Stimulated activated CD4-positive, alpha-beta T cell treated with anti-CD3 and anti-CD28 coated beads, Interleukin-4, amount 100 ng/mL, for 24 hours (primary cell): ENCODE measurements at places on chromosomes 7 and 10.

GRCh38 chr7:15461576-15461975 lies 100.2 kb downstream of the AGMO start:
- no peak for DNase-seq

DNA sequence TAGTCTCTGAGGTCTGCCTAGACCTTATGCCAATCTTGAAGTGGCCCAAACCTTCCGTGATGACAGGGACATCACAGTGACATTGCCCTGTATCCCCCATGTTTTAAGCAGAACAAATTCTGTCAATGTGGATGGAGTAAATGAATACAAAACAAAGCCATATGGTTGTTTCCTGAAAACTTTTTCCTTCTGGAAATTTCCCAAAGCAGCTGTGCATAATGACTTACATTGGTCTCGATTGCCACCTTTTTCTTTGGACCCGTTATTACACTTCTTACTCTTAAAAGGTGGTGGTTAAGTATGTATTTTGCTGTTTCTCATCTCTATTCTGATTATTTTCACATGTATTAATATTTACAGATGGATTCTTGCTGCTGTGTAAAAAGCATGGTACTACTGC lies 411.2 kb upstream of the KLF6 start:
- no peak for DNase-seq

- DNase-seq, result no peak
Measured at GRCh38 chr10:5482016-5482415, 17.4 kb downstream of the CALML5 start.

GRCh38 chr10:43706166-43706565 lies 57.5 kb upstream of the ZNF32 start:
- DNase-seq, result no peak

- DNase-seq, result no peak
Measured at GRCh38 chr7:6243168-6243567, 29.3 kb downstream of the CYTH3 start.

- DNase-seq, result no peak
Measured at GRCh38 chr10:103967448-103968071, 620 bp downstream of the SLK start.

DNA sequence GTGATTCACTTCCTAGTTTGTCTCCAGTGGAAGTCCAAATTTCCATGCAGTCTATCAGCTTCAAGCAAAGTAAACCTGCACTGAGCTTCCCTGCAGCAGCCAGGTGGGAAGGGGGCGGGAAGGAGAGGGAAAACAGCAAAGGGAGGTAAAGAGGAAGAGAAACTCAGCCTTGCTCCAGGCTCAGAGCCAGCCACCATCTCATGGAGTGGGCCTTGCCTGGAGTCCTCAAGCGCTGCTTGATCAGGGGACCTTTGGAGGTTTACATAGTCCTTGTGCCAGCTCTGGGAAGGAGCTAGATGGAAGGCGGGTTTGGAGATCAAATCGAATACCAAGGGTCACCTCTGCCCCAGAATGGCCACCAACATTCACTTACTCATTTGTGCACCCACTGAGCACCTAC lies 7.4 kb downstream of the CRTAC1 start:
- DNase-seq, result no peak

GRCh38 chr10:3470191-3470590 lies 297.6 kb upstream of the PITRM1 start:
- no peak for DNase-seq

- no peak for DNase-seq
Measured at GRCh38 chr7:41175435-41175834, 527.5 kb downstream of the INHBA start.

- DNase-seq, result no peak
Measured at GRCh38 chr10:113414543-113414942, 138.3 kb upstream of the HABP2 start.

- no peak for DNase-seq
Measured at GRCh38 chr7:70719125-70719524, 412.8 kb upstream of the GALNT17 start.

GRCh38 chr10:87956055-87956454 lies 92.6 kb downstream of the PTEN start:
- DNase-seq, result no peak

DNA sequence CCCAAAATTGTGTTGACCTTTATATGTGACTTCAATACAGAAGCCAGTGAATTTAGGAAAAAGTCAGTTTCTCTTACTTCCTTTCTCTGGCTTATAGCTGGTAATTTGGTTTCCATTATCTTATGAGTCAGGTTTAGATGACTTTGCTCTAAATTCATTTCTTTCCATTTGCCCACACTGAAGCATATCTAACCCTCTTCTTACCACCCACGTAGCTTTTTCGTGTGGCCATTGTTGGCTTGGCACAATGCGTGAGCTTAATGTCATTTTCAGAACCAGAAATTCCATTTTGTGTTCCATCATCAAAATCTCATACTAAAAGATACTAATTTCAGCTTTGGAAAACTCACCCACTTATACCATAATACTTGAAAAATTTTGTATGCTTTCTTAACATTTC lies 271.2 kb downstream of the INHBA start:
- no peak for DNase-seq

GRCh38 chr7:48042636-48043035 lies 7.3 kb downstream of the C7orf57 start:
- no peak for DNase-seq

DNA sequence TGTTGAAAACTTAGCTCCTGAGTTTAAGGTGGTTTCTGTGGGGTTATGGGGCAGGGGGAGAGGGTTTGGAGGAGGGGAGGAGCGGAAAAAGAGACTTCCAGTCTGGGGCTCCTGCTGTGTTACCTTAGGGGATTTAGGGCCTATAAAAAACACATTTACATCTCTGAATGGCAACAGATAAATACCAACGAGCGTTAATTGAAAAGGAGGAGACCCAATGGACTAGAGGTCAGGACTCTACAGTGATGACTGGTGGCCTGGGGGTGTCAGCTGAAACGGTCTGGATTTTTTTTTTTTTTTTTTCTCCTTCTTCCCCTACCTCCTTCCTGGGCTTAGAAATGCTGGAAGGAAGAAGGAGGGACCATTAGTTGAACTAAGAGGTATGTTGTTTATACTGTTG lies 47.4 kb downstream of the AUTS2 start:
- DNase-seq, result no peak

- no peak for DNase-seq
Measured at GRCh38 chr10:112244197-112244596, 39.0 kb upstream of the TECTB start.

GRCh38 chr7:51187941-51188340 lies 128.7 kb downstream of the COBL start:
- DNase-seq, result no peak

GRCh38 chr10:63497321-63497720 lies 23.9 kb upstream of the REEP3 start:
- no peak for DNase-seq

GRCh38 chr7:17526621-17527020 lies 228.2 kb downstream of the AHR start:
- no peak for DNase-seq

DNA sequence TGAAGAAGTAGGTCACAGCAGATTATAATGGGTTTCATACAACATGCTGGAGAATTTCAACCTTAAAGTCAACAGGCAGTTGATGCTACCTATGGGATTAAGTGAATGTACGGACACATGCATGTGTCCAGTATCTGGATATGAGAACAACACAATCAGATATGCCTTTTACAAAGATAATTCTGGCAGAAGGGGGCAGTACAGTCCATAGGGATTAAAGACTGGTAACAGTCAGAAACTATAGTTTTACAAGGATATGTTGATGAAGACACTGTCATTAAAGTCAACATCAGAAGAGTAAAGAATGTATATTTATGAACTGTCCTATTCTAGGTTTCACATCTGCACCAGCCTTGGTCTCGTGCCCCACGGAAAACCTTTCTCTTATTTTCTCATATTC lies 41.5 kb downstream of the ANKMY2 start:
- DNase-seq, result no peak

- no peak for DNase-seq
Measured at GRCh38 chr7:50544992-50545391, 20.2 kb downstream of the DDC start.

GRCh38 chr7:135204876-135205275 lies 6.5 kb downstream of the WDR91 start:
- no peak for DNase-seq

GRCh38 chr7:38318803-38319416 lies 45.5 kb upstream of the TARP start:
- no peak for DNase-seq

DNA sequence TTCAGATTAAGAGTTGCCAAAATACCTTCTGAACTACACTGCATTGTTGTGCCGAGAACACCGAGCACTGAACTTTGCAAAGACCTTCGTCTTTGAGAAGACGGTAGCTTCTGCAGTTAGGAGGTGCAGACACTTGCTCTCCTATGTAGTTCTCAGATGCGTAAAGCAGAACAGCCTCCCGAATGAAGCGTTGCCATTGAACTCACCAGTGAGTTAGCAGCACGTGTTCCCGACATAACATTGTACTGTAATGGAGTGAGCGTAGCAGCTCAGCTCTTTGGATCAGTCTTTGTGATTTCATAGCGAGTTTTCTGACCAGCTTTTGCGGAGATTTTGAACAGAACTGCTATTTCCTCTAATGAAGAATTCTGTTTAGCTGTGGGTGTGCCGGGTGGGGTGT lies 45.0 kb downstream of the DAGLB start:
- DNase-seq, result no peak

- no peak for DNase-seq
Measured at GRCh38 chr7:54541669-54542625, at the start of gene VSTM2A. TSS of gene VSTM2A (plus strand) at chr7:54542375. CDS start at chr7:54542731, 356 bp downstream.

DNA sequence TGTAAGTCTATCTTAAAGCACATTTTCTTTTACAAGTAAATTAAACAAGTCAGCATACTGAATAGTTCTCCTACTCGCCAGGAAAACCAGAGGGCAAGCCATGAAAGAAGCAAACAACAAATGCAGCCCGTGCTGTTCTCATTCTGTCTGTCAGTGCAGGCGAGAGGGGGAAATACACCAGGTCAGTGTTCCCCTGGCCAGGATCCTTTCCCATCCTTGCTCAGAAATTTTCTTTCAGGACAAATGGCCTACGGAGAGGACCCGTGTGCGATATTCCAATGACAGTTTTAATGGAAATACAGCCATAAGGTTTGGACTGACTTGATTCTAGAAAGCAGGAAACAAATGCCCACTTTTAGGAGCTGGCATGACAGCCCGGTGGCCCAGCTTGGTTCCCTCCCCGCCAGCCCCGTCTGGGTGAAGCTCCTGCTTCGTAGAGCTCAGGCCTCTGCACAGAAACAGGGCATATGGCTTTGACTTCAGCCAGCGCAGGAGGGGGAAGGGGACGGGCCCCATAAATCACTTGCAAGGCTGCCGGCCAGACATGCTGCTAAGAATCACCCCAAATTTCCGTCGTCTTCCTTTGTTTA lies 67.8 kb downstream of the FRMD4A start:
- no peak for DNase-seq

- DNase-seq, result no peak
Measured at GRCh38 chr10:91624633-91625032, 8.2 kb downstream of the PPP1R3C start.

DNA sequence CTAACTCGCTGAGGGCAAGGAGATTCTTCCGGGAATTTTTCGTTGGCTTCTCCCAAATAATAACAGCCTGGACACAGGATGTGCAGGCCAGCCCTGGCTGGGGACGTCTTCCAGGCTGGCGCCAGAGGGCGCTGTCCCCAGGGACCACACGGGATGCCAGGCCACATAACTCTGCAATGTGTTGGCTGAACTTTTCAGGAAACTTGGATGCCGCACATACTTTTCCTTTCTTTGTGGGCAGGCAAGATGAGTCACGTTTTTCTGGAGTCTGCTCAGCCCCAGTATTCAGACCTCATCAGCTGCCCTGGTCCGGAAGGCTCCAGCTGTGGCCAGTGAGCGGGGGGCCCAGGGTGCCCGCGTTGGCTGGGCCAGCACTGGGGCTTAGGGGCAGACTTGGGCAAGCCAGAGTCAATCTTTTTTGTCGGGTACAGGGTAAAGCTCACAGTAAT lies 122.7 kb downstream of the PRKAG2 start:
- DNase-seq, result no peak

GRCh38 chr7:104848138-104848990 lies 165.6 kb upstream of the KMT2E start:
- DNase-seq, result peak; percentile 62

- DNase-seq, result no peak
Measured at GRCh38 chr7:30206491-30206890, 71.7 kb downstream of the MTURN start.

- DNase-seq, result no peak
Measured at GRCh38 chr10:35353805-35354204, 17.5 kb downstream of the CCNY start.

- DNase-seq, result no peak
Measured at GRCh38 chr7:72020311-72020710, 391.8 kb downstream of the CALN1 start.

- no peak for DNase-seq
Measured at GRCh38 chr10:1981976-1982375, 244.7 kb upstream of the ADARB2 start.

GRCh38 chr7:34991938-34992840 lies 45.1 kb downstream of the DPY19L1 start:
- DNase-seq, result peak; percentile 65

GRCh38 chr7:27750316-27750715 lies 10.4 kb downstream of the TAX1BP1 start:
- DNase-seq, result no peak

DNA sequence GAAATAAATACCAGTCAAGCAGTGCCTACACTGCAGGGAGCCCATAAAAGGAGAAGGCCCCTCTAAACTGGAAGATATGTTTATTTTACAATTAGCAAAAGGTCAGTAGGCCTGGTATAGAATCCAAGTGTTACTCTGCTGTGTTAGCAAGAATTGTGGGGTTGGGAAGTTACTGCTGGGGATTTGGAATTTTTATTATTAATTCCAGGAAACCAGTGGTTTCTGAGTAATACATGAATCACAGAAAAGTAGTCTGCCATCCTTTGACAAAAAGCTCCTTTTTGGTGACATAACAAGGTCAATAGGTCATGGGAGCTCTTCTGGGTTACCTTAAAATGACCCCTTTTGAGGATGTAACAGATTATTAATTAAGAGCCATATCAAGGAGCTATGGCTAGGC lies 67.4 kb downstream of the ZNF92 start:
- no peak for DNase-seq

DNA sequence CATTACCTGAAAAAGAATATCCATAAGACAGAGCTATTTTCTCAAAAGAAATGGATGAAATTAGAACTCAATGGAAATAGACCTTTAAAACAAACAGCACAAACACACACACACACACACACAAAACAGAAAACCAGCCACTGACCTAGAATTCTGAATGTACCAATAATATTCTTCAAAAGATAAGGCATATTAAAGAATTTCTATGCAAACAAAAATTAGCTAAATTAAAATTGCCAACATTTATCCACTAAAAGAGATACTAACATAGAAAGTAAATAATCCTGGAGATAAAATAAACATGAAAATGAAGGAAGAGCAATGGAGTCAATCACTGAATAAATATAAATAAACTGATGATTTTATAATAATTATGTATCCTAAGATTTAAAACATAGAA lies 431.2 kb downstream of the SH2D4B start:
- no peak for DNase-seq

GRCh38 chr7:146874722-146875121 lies 758.1 kb downstream of the CNTNAP2 start:
- DNase-seq, result no peak

DNA sequence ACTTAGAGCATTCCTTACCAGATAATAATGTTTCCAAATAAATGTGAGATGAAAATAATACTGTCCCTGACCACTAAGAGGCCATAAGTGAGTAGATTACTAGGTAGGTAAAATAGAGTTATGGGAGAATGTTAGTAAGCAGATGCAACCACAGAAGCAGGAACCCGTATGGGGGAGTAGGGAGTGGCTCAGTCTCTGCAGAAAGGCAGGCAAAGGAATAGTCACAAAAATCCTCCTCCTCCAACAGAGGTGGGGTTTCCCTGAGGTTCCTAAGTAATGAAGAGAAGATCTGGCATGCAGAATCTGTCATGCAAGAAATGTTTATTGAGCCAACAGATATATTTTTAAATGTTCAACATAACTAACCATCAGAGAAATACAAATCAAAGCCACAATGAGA lies 9.0 kb upstream of the YAE1 start:
- no peak for DNase-seq
